ENCODE measurements at places on chromosomes 5 and 9.

DNA sequence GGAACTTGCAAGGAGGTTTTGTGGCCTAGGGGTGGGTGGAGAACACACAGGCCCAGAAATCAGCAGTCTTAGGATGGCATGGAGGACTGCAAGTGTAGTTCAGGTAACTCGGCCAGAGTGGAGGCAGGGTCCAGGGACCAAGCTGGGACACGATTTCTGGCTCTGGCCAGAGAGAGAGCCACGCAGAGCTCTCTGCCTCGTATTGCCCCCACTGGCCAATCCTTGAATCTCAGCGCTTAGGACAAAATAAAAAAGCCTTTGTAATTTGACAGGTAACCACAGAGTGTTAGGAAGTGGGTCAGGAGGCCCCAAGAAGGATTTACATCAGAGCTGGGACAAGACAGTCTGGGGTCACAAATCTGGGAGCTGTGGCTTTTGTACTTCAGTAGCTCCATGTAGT is 11.7 kb downstream of the MAP3K1 start:
- DNase-seq: no peak

GRCh38 chr9:14565352-14566016 is 127.7 kb downstream of the ZDHHC21 start:
- no peak for DNase-seq

GRCh38 chr5:83342465-83342864 is 129.1 kb upstream of the VCAN start:
- no peak for DNase-seq

GRCh38 chr5:179585941-179586401 is 35.6 kb downstream of the RUFY1 start:
- no peak for DNase-seq

GRCh38 chr5:178730940-178731265 is 444 bp upstream of the ZNF354A start:
- no peak for DNase-seq

DNA sequence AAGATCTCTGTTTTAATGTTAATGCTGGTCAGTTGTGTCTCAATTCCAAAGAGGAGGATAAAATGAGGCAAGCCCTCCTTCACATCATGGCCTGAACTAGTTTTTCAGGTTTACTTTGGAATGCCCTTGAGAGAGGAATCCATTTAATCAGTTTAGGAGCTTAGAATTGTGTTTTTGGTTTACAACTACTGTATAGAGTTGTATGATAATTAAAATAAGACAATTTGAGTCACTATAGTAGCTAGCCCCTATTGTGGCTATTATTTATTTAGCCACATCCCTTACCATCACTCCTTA is 107.8 kb upstream of the PRLR start:
- no peak for DNase-seq
